ENCODE measurements at places on chromosomes 2 and 18. TPM values are rescaled to one million over a fixed set of nuclear protein-coding genes. Genes with fewer than 3 reads are reported as not detected.

The LYG1 gene
- total RNA-seq, result 1.2 TPM

The B4GALT6 gene
- 6.0 TPM for total RNA-seq

The CLEC4F gene
- not detected for total RNA-seq

The FHOD3 gene
- 5.3 TPM for total RNA-seq

The DPYSL5 gene
- not detected for total RNA-seq

The GCKR gene
- not detected for total RNA-seq

The CXCR1 gene
- 0.12 TPM for total RNA-seq

The CHRNG gene
- total RNA-seq, result not detected

The RPRM gene
- total RNA-seq, result not detected

The ZAP70 gene
- total RNA-seq, result not detected

The GCG gene
- not detected for total RNA-seq

Measured in MCF 10A (cell line).